ENCODE measurements at places on chromosomes 13 and 19.

- DNase-seq: no peak
Observed at GRCh38 chr13:39770221-39771090, 115.0 kb downstream of the COG6 start.

DNA sequence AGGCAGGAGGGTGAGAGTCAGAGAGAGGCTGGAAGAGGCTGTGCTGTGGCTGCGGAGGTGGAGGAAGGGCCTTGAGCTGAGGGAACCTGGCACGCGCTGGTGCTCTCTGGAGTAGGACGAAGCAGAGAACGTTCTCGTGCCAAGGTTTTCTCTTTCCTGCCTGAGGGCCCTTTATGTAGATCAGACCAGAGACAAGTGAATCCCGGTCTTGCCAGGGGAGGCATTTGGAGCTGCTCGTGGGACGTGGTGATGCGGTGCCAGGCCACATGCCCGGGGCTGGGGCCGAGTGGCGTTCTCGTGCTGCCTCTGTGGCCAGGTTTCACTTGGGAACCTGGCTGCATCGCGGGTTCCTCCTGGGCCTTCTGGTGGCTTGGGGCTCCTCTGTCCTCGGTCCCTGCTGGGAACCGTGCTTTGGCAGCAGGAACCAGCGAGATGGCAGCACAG is 54.2 kb downstream of the KDM4B start:
- no peak for DNase-seq

- DNase-seq: no peak
Observed at GRCh38 chr13:45232591-45232990, 31.7 kb upstream of the KCTD4 start.

GRCh38 chr19:41708481-41708880 is at the start of gene CEACAM5:
Gene CEACAM5, plus strand, starts transcription at chr19:41708626. Its CDS starts 106 bp downstream, at chr19:41708732.
- peak; percentile 5 for DNase-seq

GRCh38 chr19:993361-993830 is 6.8 kb upstream of the GRIN3B start:
- no peak for DNase-seq

- peak; percentile 47 for DNase-seq
Observed at GRCh38 chr19:1665565-1666047, 13.2 kb upstream of the TCF3 start.

DNA sequence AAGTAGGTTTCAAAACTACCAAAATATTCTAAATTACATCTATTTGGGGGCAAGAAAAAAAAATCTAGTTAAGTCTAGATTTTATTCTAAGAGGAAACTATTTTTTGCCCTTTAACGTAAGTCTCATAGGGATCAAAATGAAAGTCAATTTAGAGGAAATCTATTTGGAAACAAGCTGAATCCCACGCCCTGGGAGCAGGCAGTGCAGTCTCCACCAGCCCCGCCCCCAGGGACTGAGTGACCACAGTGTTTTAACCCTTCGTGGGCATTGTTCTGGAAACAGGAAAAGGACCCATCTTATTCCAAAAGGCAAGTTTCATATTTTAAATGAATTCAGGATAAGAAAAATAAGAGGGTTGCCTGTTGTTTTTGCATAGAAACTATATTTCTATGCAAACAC is 209.7 kb downstream of the SPRY2 start:
- no peak for DNase-seq

GRCh38 chr19:6476155-6476895 is 5.3 kb downstream of the DENND1C start:
- DNase-seq: no peak

Measured in RPMI8226 (cell line).